NCI-H2107 (cell line): ENCODE measurements at places on chromosomes 2 and 18.

GRCh38 chr2:168602846-168603401 lies 146.9 kb downstream of the CERS6 start:
- DNase-seq: no peak

DNA sequence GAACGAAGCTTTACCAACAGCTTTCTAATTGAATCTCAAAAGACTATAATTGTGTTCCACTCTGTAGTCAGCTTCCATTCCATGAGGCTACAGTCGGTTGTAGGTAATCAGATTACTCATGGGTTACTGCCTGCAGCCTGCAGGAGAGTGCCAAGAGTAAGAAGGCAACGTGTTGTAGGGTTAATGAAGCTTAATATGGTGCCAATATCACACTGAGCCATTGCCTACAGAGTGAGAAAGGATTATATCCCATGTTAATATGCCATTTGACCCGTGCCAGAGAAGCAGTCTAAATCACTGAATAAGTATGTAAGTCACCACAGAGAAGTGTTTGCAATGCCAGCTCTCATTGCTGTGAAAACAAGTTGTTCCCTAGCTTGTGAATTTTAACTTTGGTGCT lies 734.5 kb upstream of the ACVR2A start:
- DNase-seq: no peak

- DNase-seq: no peak
Observed at GRCh38 chr18:37691162-37691561, 125.6 kb upstream of the CELF4 start.

- DNase-seq: no peak
Observed at GRCh38 chr2:121087117-121087516, 197.9 kb downstream of the TFCP2L1 start.
